Stimulated activated CD4-positive, alpha-beta T cell treated with anti-CD3 and anti-CD28 coated beads, Interleukin-2, amount 100 ng/mL, for 4 hours (primary cell): ENCODE measurements at places on chromosomes 5 and 9.

DNA sequence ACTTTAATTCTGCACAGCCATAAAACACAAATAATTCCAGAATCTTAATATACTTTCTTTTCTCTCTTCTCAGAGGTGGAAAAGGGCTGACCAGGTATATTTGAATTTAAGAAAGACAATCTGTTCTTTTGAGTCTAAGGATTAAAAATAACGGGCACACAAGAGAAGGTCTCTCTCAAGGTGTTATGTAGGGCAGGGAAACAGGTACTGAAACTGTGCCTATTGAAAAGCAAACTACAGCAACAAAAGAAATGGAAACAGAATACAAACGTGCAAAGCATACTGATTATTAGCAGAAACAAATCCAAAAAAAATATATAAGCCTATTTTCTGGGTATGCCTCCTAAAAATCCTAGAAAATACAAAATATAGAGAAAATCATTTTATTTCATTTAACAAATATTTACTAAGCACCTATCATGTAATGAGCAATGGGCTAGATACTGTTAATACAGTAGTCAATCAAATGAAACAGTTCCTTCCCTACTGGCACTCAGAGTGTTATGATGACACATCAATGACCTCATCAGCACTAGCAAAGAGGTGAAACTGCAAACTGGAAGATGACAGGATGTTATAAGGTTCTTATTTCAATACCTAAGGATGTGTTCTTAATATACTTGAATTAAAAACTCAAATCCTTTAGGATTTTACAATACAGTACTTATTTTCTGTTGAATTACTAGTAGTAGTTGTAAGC is 87.7 kb downstream of the AUH start:
- DNase-seq: no peak

GRCh38 chr9:131640438-131641137 is 95.3 kb downstream of the PRRT1B start:
- no peak for DNase-seq

- no peak for DNase-seq
Observed at GRCh38 chr5:127700237-127700766, 2.9 kb upstream of the CCDC192 start.

- no peak for DNase-seq
Observed at GRCh38 chr5:31688515-31689092, 49.7 kb downstream of the PDZD2 start.

GRCh38 chr9:27924502-27924901 is 351.2 kb upstream of the C9orf72 start:
- no peak for DNase-seq

- no peak for DNase-seq
Observed at GRCh38 chr5:177458912-177459350, 12.3 kb downstream of the PRR7 start.

GRCh38 chr9:28781481-28781880 is 1208.2 kb upstream of the C9orf72 start:
- no peak for DNase-seq

GRCh38 chr9:80994892-80995291 is 694.5 kb downstream of the TLE1 start:
- DNase-seq: no peak

DNA sequence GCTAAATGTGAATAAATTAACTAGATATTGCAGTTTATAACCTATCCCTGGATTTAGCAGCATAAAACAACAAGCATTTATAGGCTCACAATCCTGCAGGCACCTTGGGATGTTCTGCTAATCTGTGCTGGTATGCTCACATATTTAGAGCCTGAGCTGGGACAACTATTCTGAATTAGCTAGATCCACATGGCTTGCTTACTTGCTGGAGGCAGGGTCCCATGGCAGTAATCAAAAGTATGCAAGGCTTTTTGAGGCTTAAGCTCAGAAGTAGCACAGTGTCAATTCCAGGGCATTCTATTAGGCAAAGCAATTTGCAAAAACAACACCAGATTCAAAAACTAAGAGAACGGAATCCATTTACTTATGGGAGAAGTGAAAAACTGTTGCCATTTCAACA is 745.0 kb upstream of the ACO1 start:
- DNase-seq: no peak

GRCh38 chr9:114000063-114000454 is 78.0 kb downstream of the AMBP start:
- no peak for DNase-seq

DNA sequence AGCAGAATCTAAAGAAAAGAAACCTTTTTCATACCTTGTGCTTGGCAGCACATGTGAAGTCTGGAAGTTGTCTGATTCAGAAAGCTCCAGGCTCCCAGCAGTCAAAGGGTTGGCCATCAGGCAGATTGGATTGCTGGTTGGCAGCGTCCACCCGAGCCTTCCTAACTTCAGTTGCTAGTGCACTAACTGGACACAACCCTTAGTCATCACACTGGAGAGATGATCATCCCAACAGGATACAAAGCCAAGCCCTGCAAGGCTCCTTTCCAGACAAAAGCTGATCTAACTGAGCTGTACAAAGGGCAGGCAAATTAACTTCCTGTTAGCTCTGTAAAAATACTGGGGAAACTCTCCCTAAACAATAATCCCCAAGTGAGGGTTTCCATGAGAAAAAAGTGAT is 185.6 kb downstream of the SNX18 start:
- DNase-seq: no peak

GRCh38 chr5:33166522-33166921 is 274.2 kb upstream of the TARS1 start:
- no peak for DNase-seq

- no peak for DNase-seq
Observed at GRCh38 chr5:1917830-1918487, 35.2 kb upstream of the IRX4 start.

DNA sequence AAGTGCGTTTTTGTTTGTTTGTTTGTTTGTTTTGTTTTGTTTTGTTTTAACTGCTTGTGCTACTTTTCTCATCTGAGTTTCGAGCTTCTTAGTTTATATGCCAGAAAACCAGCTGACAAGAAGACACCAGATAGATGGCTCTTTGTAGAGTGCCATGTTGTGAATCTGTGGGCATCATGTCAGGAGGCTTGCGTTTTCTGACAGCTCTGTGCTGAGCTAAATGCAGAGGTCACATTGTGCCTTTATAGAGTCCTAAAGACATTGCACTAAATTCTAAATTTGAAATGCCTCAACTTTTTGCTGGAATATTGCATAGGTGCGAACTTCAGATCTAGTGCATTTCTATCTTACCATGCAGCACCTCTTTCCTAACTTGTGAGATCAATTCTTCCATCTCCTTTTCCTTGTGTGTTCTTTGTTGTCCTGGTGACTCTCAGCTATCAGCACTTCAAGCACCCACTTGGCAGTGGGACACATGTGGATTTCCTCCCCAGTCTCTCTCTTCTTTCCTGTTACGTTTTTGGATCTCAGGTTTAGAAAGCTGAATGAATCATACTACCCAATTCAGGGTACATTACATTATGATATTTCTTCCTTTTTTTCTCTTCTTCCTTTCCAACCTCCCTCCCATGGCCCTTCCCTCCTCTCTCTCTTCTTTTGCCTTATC is 379.0 kb upstream of the RPS23 start:
- no peak for DNase-seq

GRCh38 chr9:114588651-114589526 is 1.3 kb downstream of the ATP6V1G1 start:
- DNase-seq: no peak

DNA sequence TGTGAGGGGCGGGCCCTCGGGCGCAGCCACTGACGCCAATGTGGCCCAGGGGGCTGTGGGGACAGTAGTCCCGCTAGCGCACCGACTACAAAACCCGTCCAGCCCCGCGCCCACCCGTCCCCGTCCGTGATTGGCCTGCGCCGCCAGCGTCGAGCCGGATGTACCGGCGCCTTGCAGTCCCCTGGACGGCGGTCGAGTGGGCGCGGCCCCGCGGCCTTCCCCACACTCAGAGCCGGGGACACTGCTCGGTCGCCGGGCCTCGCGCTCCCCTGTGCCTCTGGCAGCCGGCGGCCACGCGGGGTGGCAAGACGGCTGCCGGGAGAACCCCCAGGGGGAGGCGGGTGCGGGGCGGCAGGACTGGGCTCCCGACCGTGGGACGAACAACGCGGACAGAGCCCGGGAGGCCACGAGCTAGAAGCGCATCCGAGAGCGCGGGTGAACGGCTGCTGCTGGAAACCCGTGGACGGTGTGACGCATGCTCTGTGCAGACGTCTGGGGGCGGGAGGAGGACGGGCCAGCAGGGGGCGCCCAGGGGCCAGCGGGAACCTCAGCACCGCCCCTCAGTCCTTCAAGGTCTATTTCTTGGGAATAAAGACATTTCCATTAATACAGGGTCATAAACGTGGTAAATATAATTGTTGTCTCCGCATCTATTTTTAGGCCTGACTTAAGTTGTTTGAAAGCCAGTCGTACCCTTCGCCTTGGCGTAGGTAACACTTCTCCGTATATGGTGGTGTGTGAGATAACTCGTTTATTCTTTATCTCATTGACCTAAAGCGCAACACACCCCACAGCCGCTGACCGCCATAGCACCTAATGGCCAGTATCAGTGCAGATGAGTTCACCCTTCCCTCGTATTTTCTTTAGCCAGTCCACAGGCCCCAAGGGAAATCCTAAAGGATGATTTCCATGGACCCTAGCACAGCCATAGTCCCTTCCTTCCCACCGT is 629 bp upstream of the BICD2 start:
- peak; percentile 95 for DNase-seq

- no peak for DNase-seq
Observed at GRCh38 chr9:13816837-13817236, 497.1 kb downstream of the NFIB start.

DNA sequence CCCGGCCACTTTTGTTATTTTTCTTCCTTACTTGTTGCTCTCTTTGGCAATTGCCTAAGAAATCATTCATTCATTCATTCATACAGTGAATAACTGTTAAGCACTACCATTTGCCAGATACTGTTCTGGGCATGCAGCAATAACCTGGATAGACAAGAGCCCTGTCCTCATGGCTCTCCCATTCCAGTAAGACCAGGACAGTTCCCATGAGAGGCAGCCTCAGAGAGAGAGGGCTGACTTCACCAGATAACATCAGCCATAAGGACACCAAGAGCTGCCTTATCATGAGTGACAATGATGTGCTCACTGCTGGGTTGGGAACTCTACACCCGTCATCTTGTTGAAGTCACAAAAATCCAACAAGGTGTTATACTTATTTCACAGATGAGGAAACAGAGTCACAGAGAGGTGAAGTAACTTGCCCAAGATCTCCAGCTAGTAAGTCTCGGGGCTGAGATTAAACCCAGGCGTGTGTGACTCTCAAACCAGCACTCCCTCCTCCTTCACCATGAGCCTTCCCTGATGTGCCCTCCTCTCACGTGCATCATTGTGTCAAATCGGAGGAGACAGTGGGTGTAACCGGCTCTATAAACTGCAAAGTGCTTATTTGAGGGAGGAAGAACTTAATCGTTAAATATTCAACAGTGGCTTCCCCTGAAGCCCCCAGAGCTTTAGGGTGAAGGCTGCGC is 61.1 kb upstream of the TBC1D2 start:
- DNase-seq: no peak

- DNase-seq: no peak
Observed at GRCh38 chr5:171615705-171616640, 169.6 kb upstream of the SMIM23 start.

GRCh38 chr9:88980740-88981203 is 10.5 kb upstream of the S1PR3 start:
- DNase-seq: no peak

DNA sequence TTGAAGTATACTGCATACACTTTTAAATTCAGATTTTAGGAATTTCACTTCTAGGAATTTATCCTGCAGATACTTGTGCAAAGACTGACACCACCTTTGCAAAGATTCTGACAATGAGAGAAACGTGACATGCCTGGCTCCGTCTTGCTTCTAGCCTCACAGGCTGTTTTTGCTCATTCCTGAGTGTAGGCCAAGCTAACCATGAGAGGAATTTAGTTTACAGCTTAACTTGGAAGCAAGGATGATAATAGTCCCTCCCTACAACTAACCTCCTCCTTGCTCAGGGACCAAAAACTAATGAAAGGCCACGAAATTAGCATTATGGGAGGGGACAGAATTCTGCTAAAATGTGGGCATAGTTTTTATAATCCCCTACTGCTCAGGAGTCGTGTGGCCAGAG is 31.1 kb downstream of the C5orf22 start:
- DNase-seq: no peak

GRCh38 chr5:11642438-11642837 is 261.8 kb downstream of the CTNND2 start:
- DNase-seq: no peak

- DNase-seq: no peak
Observed at GRCh38 chr9:83284746-83285145, 221.8 kb upstream of the RASEF start.

DNA sequence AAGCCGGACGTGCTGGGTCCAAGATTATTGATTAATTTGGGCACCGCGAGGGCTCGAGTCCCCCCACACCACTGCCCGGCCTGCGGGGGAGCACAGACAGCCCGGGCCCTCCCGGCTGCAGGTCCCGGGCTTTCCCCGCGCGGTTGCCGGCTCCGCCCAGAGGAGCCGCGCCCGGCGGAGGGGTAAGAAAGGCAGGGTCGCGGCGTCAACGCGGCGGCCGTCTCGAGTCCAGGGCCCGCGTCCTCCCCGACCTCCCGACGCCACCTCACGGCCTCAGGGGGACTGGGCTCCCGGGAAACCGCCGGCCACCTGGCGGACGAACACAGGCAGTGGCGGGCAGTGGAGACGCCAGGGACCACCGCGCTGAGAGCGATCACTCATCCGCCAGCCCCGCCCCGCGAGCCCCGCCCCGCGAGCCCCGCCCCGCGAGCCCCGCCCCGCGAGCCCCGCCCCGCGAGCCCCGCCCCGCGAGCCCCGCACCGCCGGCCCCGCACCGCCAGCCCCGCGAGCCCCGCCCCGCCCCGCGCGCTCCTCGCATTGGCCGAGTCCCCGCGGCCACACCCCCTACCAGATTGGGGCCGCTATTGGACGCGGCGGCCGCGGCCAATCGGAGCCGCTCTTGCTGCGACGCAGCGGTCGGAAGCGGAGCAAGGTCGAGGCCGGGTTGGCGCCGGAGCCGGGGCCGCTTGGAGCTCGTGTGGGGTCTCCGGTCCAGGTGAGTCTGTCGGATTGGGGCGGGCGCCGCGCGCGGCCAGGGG is at the start of gene MRPL41:
MRPL41 (plus strand) TSS at position 616 of the 758 bp plus-strand sequence. CDS start 203 bp downstream, outside the sequence.
- peak; percentile 81 for DNase-seq

- DNase-seq: no peak
Observed at GRCh38 chr9:96031366-96031824, 155.9 kb downstream of the ERCC6L2 start.

DNA sequence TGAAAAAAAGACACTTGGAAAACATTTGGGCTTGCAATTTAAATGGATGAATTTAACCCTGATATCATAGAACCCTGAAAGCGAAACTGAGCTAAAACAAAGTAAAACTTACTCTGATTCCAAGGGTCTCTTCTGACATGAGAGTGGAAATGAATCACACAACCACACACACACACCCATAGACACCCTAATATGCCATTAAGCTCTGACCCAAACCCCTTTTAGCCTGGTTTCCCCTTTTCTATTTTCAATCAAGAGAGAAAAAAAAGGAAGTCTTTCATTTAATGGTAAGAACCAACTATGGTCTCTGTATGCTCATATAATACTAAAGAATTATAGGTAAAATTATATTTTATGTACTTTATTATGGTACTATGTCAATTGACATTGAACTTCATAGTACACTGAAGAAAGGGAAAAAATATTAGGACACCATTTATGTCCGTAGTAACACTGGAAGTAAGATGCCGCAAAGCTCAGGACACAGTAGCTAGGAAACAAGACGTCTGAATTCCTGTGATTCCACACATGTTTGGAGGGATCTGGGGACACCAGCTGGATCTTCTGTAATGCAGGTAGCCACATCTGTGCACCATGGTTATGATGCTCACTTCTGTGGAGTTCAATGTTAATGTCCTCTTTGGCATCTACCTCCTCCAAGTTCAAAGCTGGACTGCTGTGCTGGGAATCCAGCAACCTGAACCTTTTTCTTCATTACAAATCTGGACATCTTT is 95.8 kb downstream of the PCSK1 start:
- no peak for DNase-seq
